ENCODE measurements at places on chromosomes 4 and X.

DNA sequence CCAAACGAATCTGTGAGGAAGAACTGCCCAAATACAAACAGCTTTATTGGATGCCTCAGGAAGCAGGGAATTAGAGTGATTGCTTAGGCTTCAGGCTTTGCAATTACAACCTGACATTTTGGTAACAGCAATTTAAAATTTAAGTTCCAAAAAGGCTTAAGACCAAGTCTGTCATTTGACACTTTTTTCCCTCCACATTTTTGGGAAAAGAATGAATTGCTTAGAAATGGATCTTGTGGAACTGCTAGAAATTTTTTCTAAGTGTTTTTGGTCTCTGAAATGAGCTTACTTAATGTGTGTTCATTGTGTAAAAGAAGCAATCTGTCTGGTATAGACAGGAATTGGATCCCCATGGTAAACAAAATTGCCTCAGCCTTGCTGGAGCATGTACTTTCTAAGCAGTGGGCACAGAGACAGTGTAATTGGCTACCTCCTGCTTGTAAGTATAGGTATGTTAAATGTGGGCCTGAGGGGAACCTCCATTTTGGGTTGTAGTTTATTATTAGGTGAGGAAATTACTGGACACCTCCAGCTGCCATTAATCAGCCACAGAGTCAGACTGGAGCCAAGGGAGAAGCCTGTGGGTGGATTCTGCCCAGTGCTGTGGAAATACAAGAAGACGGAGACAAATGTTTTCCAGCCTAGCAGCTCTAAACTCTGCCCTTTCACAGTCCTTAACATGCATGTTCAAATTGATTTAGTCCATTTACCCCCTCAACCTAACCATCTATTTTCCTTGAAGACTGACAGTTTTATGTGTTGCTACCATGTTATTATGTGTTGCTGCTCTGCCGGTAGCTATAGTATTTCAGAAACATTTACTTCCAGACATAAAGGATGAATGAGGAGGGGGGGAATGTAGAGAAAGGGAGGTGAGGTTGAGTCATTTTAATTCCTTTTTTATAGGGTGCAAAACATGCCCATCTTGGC is 473.0 kb downstream of the SPRY1 start:
- no peak for DNase-seq

DNA sequence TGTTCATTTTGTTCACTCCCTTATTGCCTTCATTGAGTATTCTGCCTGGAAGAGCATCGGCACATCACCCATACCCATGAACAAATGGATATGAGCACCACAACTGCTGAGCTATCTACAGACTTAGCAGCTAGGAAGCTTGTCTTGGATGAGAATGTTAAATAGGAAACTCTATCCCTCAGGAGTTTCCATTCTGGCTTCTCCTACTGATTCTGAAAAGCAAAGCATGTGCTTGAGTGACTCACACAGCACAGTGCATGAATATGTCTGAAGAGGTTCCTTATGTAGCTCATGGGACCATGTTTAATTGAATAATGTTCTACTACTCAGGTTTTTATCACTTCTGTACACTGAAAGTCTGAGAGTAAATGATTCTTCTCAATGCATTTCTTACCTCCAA is 57.3 kb upstream of the MXRA5 start:
- no peak for DNase-seq

GRCh38 chr4:1981251-1982058 is 27.3 kb downstream of the NELFA start:
- DNase-seq, result no peak

DNA sequence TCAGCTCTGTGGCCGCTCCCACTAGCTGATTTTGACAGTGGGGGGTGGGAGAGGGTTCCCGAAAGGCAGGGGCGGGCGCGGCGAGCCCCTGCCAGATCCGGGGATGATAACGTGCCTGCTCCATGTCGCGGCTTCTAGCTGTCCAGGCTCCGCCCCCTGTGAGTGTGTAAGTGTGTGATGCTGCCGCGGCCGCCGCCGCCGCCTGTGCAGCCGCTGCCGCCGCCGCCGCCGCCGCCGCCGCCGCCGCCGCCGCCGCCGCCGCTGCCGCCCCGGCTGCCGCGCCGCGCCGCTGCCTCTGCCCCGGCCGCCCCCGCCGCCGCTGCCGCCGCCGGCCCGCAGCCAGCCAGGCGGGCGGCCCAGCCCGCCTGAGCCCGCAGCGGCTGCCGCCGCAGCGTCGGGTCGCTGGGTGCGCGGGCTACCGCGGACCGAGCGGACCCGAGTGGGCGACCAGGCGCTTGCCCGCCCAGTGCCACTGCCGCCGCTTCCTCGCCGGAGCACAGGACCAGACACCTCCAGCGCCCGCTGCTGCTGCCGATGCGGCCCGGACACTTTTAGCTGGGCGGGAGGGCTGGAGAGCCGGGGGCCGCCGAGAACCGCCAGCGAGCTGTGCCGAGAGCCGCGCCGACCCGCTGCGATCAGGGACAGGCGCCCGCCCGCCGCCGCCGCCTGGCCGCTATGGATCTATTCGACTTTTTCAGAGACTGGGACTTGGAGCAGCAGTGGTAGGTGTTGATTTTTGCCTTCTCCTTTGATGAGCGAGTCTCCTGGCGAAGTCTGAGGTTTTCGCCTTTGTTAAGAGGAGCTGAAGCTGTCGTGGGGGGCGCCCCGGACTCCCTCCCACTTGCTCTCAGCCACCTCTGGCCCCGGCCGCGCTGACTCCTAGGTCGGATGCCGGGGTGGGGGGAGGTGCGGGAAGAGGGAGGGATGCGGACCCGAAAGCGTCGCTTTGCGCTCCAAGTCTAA is at the start of gene AFF2:
AFF2 (plus strand) TSS at position 195 of the 963 bp plus-strand sequence; CDS start at position 676, 481 bp downstream.
- DNase-seq, result no peak

- no peak for DNase-seq
Measured at GRCh38 chr4:55021214-55021613, 104.2 kb downstream of the KDR start.

DNA sequence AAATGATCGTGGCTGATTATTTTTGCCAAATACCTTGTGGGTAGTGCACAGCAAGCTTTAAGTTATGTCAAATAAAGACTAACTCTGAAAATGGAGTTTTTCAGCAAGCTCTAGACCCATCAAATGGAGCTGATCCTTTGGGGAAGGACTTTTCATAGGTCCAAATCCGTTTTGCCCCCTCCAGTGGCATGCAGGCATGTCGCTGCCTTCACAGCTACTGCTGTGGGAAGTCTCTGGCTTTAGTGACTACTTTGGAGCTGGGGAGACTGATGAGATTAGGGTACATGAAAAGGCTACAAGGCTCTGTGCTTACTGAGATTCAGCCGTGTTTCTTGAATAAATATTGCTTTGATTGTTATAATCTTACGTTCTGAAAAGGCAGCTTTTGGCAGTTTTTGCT is 106.6 kb upstream of the HS3ST1 start:
- DNase-seq, result no peak

- DNase-seq, result peak; percentile 57
Measured at GRCh38 chr4:112234952-112235609, 3.5 kb downstream of the AP1AR start.

GRCh38 chr4:11426731-11427120 is 2.0 kb downstream of the HS3ST1 start:
- DNase-seq, result no peak

DNA sequence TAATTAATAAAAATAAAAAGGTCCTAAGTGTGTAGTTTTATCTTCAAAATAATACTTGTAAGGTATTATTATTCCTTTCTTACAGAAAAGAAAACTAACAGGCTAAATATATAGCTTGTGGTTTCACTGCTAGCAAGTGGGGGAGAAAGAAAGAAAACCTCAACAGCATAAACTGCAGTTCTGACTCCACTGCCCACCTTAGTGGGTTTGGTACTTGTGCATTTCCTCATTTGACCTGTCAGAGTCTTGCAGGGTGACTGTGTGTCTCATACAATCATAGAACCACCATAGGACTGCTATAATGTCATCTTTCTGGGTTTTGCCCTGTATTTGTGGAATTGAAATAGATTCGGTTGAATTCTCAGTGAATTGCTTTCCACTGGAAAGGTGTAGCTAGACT is 94.7 kb upstream of the PUDP start:
- no peak for DNase-seq

GRCh38 chr4:125070861-125071260 is 243.9 kb upstream of the FAT4 start:
- DNase-seq, result no peak

GRCh38 chr4:79864500-79865200 is 208.4 kb downstream of the ANTXR2 start:
- DNase-seq, result no peak

GRCh38 chr4:82421796-82422560 is 8.3 kb downstream of the HNRNPDL start:
- DNase-seq, result no peak

DNA sequence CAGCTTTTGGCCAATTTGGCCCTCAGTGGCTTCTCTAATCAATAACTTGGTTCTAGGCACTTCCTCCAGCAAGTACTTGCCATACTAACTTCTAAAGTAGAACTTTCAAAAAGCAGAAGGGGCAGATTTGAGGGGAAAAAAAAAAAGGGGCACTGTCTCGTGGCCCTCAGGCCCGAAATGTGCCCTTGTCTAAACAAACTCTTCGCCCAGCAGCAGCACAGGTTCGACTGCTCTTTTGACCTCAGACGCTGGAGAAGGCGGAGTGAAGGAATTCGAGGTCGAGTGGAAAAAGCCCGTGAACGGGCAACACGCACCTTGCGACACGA is 775 bp downstream of the GRPEL1 start:
- no peak for DNase-seq

DNA sequence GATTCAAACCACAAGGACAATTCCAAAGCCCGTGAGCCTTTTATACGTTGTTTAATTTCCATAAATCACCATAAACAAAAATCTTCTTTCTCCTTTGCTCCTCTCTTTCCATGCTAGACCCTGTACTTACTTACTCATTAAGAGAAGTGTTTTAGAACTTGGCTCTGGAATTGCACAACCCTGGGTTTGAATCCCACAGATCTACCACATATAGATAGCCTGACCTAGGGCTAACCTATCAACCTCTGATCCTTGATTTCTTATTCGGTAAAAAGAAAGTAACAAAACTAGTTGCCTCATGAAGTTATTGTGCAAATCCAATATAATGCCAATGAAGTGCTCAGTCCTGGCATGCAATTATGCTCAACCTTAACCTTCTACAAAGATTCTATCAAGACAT is 68.8 kb downstream of the ZAR1 start:
- no peak for DNase-seq

DNA sequence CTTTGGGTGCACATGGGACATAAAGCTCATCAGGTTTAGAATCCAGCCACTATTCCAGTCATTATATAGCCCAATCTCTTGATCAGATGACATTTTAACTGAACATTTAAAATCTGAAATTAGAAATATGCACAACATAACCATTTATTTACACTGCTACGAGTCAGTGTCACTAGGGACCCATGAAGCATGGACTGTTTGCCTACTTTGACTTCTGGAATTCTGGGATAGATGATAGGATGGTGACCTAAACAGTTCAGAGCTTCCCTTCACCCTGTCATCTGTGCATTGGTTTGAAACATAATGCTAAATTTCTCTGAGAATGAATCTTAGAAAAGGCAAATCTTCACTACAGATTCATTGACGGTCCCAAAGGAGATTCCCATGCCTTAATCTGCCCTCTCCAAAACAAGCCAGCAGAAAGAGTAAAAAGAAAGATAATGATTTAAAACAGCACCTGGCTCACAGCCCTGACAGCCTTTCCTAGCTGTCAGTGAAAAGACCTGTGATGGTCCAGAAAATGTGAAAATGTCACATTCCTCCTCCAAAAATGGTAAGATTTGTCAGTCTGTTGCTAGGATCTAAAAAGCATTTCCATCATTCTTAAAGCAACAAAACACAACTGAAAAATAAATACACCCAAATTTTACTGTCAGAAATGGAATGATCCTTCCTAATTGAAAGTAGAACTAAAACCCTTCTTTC is 18.9 kb upstream of the HERC3 start:
- no peak for DNase-seq

- no peak for DNase-seq
Measured at GRCh38 chr4:53563824-53564223, 27.5 kb downstream of the LNX1 start.

All from GM04503 (cell line).